ENCODE measurements at places on chromosomes 2 and 18.
A peak's percentile ranks its signal among the peaks of the same experiment; 100 is the strongest.

GRCh38 chr2:201781557-201782051 is 871 bp upstream of the ALS2 start:
- no peak for DNase-seq

DNA sequence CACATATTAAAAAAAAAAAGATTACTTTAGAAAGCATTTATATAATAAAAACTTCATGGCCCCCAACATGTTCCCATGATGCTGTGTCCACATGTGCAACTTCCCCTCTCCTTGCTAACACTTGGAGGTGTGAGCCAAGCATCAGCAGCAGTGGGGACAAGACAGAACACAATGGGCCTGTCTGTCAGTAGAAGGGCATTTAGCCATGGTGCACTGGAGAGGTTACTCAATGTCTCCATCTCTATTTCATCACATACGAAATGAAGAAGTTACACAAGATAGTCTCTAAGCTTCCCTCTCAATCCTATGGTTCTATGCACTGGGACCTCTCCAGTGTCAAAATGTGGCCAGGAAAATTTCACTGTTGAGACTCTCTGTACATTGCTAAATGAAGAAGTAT is 2.5 kb downstream of the VIT start:
- no peak for DNase-seq

- no peak for DNase-seq
Observed at GRCh38 chr18:9275890-9276289, 58.7 kb upstream of the TWSG1 start.

DNA sequence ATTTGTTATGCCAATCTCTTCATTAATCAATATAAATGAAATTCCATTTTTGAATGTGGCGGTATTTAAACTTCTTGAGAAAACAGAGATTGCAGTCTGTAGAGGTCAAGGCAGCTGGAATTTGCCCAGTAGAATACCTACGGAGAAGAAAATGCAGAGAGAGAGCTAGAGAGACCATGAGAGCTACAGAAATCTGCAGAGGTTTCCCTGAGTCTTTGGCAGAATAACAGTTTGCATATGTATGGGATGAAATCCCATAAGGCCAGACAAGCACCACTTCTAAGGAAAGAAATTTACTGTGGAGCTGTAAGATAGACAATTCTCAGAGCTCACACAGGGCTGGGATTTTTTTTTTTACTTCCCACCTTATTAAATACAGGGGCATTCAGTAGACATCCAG is 23.6 kb upstream of the TMEFF2 start:
- DNase-seq: no peak

DNA sequence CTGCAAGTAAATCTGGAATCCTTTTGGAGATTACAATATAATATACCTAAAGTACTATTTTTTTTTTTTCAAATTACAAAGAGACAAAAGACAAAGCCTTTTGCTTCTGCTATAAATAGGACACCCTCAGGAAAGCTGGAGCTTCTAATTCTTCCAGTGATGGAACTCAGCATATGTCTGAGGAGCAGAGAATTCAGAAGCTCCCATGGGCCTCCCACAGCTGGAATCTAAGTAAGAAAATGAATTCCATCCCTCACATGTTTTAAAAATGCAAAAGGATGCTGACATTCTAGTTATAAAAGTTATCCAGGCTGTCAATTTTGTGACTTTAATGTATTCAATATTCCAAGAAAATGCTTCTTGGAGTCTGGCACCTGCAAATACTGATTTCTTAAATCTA is 571.3 kb upstream of the LRRTM4 start:
- DNase-seq: no peak

GRCh38 chr2:46801731-46802664 is 113.6 kb downstream of the MCFD2 start:
- DNase-seq: no peak

GRCh38 chr18:8766559-8767293 is 61.4 kb downstream of the MTCL1 start:
- no peak for DNase-seq

GRCh38 chr2:196607073-196607472 is 32.4 kb upstream of the CCDC150 start:
- no peak for DNase-seq

DNA sequence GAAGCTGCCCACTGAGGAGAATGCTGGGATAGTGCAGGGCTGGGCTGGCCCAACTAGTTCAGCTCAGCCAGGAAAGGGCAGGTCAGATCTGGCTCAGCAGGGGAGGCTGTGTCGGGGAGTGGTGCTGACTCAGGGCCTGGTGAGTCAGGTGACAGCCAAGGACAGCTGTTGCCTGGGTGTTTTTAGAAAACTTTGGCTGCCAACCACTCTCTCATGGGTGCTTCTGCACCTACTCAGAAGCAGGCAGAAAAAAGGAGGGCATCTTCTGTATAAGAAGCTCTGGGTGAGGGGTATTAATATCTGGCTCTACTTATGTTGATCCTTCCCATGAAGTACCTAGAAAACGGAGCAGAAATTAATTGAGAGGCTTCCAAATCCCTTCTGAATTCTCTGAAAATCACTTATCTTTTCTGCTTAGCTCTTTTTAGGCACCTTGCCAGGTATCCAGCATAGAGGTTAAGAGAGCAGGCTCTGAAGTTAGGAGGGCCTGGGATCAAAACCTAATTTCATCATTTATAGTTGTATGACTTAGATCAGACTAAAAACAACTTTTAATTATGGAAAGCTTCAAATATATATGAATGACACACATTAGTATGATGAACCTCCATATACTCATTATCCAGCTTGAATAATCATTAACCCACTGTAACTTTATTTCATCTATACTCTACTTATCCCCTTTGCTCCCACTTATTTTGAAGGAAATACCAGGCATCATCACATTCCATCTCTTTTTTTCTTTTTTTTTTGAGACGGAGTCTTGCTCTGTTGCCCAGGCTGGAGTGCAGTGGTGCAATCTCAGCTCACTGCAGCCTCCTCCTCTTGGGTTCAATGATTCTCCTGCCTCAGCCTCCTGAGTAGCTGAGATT is 15.5 kb upstream of the RAB10 start:
- no peak for DNase-seq

- DNase-seq: no peak
Observed at GRCh38 chr2:187003038-187003554, 154.1 kb upstream of the ZSWIM2 start.

- DNase-seq: peak; percentile 9
Observed at GRCh38 chr18:70072678-70073077, 125.0 kb upstream of the CD226 start.
